Activated CD8-positive, alpha-beta memory T cell treated with anti-CD3 and anti-CD28 coated beads for 48 hours (primary cell): ENCODE measurements at places on chromosomes 7 and 10.

DNA sequence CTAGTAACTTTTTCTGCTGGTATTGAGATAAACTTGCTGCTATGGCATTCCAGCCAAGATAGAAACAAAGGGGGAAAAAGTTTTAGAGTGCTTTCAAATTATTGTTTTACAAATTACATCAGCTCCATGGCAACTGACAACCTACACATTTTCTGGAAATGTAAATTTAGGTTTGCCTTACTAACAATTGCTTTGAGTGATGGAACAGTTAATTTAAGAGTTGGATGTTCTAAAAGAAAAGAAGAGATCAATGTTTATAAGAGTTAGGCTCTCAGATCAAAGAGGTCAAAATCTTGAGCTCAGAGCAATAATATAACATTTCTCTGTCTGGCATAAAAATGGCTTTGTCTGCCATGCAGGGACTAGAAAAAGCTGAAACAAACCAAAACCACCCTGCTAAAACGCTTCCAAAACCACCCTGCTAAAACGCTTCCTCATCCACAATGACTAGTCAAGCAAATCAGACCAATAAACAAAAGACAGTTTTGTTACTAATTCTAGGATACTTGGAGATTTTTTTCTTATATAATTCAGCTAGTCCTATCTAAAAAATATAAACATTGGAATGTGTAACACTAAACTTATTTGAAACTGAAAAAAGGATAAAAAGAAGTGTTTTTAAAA, 32.3 kb downstream of the ORC5 start:
- DNase-seq = no peak

DNA sequence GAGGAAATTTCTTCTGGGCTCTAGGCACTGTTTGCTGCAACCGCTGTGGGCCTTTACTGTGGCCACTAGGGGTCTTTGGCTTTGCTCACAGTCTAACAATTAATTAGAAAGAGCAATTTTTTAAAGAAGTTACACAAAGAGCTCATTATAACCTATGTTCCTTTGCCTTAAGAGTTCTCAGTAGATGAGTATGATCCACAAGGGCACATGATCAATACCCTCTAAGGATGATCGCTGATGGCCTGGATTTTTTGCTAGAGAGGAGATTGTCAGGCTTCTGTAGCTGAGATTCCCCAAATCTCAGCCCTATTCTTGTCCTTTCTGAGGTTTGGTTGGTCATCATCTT, 80.8 kb upstream of the RHOBTB1 start:
- DNase-seq = no peak

DNA sequence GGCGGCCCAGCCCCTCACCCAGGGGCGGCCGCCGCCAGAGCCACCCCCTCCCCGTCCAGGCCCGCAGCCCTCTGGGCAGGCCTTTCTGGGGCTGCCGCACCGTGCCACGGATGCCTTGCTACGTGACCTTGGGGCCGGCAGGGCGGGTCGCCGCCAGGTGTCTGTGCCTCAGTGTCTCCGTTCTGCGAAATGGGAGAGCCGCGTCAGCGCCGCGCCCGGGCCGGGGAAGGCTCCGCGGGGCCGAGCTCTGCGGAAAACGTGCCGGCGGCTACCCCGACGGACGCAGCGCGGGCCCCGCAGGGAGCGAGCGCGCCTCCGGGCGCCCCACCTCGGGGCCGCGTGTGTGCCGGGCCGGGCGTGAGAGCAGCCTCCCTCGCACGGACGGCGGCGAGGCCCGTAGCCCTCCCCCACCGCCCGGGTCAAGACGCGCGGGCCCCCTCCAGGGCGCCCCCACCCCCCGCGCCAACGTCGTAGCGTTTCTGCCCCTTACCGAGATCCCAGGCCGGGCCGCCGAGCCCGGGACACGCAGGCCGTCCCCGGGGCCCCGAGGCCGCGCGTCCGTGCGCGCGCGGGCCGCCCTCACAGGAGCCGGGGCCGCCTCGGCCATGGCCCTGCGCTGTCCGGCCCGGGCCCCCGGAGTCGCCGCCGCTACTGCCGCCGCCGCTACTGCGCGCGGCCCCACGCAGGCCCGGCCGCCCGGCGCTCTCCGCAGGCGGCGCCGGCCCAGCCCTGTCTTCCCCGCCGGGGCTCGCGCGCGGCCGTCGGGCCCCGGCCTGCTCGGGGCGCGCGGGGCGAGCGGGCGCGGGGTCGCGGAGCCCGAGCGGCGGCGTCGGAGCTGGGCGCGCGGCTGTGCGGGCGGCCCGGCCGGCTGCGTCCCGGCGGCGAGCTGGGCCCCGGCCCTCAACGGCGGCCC, 1.1 kb downstream of the ZNF777 start:
- DNase-seq = no peak

- no peak for DNase-seq
Measured at GRCh38 chr10:23337616-23338015, 7.0 kb downstream of the C10orf67 start.

GRCh38 chr7:119482671-119483070, 790.3 kb upstream of the KCND2 start:
- no peak for DNase-seq

- DNase-seq = no peak
Measured at GRCh38 chr10:129465796-129466702, 992 bp upstream of the MGMT start.

- no peak for DNase-seq
Measured at GRCh38 chr10:44426247-44427034, 41.5 kb upstream of the CXCL12 start.

- DNase-seq = no peak
Measured at GRCh38 chr7:137882806-137883205, 36.0 kb upstream of the DGKI start.

DNA sequence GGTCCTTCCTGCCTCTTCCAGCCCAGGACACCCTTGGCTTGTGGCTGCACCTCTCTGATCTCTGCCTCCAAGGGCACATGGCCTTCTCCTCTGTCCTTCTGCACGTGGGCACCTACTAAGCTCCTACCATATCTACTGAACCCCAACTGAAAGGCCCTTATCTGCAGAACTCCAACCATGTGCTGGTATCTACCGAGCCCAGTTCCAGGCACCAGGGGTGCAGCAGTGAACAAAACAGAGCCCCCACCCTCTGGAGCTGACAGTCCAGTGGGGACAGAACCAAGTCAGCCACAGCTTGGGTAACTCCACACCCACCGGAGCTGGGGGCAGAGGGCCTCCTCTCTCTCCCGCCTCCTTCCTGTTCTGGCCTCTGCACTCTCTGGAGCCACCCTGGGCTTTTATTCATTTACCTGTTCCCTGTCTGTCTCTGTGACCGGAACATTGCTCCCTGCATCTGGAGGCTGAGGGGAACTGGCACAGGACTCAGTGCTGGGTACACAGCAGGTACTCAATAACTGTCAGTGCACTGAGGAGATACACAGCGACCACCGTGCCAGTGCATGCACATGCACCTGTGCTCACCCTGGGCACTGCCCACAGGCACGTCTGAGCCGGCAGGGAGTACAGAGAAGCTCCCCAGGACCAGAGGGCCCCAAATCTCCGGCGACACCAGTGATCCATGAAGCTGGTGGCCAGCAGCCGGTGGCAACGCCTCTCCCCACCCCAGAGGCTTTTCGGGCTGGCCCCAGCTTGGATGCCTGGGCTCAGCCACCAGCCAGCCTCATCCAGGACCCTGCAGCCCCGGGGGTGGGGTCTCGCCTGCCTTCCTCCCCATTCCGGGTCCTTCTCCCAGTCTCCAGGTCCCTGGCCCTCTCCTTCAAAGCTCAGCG, 2.0 kb downstream of the MICALL2 start:
- no peak for DNase-seq

DNA sequence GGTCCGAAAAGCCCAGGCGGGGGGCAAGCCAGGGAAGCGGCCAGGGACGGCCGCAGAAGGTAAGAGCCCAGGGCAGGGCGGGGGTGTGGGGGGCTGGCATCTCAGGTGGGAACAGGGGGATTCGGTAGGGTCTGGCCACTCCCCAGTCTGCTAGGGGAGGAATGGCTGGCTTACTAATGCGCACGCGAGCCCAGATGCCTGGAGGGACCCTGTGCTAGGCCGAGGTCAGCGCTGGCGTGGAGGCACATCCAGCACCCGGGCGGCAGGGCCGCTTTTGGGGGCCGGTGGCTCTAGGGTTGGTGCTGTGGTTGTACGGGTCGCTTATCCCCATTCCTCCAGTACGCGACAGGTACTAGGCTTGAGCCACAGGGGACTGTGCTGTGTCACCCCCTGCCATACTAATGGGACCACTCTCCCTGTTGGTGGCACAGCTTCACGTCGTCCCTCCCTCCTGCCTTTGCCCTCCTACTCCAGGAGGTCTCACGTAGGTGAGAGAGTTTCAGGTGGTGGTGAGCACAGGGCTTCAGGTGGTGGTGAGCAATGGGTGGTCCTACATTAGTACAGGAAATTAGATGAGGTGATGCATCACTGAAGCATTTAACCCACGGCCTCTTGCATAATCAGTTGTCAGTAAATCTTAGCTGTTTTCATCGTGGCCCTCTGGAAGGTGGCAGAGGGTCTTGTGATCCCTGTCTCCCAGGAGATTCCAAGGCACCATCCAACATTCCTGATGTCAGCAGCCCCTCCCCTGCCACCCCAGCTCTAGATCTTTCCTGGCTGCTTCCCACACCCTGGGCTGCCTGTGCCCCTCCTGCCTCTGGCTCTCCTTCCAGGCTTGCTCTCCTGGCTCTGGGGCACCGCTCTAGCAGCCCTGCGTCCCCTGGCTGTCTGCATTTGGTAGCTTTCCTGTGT, 971 bp downstream of the AEBP1 start:
- DNase-seq = no peak
